ENCODE measurements at places on chromosomes 6 and 20.

DNA sequence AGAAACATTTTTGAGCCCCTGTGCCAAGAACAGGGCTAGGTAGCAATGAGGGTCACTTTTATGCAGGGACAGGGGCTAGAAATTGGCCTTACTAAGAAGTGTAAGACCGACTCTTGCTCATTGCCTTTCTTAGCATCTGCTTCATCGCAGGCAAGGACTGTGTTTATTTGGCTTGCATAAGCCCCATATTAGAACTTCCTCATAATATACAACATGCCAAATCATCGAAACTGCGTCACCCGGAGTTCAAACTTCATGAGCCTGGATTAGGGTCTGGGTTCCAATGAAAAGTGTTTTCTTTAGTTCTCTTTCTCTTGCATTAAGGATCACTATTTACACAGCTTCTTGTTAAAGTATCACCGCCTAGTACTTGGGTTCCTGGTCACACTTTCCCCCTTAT is 977 bp upstream of the SMAP1 start:
- no peak for DNase-seq
- peaks cover 23% of the 10 kb centered on the region for H3K4me1 ChIP-seq
- H3K27me3 ChIP-seq = peaks cover 12% of the 10 kb centered on the region
- H3K36me3 ChIP-seq = no peaks in the 10 kb centered on the region

GRCh38 chr6:49607391-49607982 is 29.2 kb downstream of the RHAG start:
- no peak overlapping the region for H3K4me3 ChIP-seq
- no peaks in the 10 kb centered on the region for H3K27me3 ChIP-seq
- H3K4me1 ChIP-seq = no peaks in the 10 kb centered on the region
- no peaks in the 10 kb centered on the region for H3K36me3 ChIP-seq

DNA sequence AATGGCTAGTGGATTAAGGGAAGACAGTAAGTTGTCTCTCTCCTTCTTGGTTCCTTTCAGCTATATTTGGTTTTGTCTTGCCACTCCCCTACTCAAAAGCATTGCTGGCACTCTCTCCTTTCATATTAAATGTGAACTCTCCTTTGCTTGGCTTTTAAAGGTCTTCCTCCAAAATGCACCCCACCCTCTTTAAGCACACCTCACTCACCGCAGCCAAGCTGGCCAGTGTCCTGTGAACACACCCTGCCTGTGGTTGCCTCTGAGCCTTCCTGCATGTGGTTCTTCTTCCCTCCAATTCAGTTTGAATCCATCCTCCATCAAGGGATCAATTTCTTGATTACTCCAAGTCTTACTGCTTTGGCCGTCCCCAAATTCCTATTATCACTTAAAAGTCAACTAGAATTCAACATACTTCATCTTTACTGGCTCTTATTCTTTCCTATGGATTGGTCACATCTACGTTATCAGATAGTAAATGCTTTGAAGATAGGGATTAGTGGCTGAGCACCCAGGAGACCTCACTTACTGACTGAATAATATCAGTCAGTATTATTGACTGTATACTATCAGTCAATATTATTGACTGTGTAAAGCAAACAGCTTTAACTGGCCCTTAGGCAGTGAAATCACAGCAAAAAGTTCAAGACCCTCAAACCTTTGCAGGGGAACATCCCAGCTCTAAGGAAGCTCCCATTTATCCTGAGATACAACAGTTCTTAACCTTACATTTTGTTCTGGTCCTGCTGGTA is 41.6 kb upstream of the SPDEF start:
- peaks cover 12% of the 10 kb centered on the region for H3K36me3 ChIP-seq
- peaks cover 29% of the 10 kb centered on the region for H3K4me1 ChIP-seq
- no peak overlapping the region for H3K4me3 ChIP-seq
- H3K27ac ChIP-seq = peak overlapping the region; percentile 3

GRCh38 chr6:158389193-158389919 is 77.1 kb downstream of the TULP4 start:
- H3K27ac ChIP-seq = no peak overlapping the region
- DNase-seq = peak; percentile 26
- H3K4me1 ChIP-seq = no peaks in the 10 kb centered on the region
- no peak overlapping the region for H3K4me3 ChIP-seq
- H3K36me3 ChIP-seq = no peaks in the 10 kb centered on the region

DNA sequence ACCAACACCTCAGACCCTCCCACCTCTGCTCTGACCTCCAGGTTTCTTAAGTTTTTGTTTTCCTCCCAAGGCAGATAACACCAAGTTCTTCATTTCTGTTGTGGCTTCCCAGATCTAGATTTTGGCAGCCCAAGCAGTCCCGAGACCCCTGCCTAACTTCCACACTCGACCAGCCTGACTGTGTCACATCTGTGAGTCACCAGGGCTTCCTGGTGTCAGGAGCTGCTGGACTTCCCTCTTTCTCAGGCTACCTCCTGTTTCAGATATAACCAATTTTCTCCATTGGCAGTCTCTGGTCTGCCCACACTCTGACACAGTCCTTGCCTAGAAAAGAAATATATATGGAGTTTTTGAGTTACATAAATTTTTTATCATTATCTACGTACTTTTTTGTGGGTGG is 46.1 kb upstream of the CCN6 start:
- H3K27ac ChIP-seq = no peak overlapping the region
- H3K4me1 ChIP-seq = no peaks in the 10 kb centered on the region
- H3K36me3 ChIP-seq = no peaks in the 10 kb centered on the region

GRCh38 chr6:136866872-136867416 is 44.6 kb downstream of the PEX7 start:
- DNase-seq = no peak
- H3K27ac ChIP-seq = no peak overlapping the region
- peaks cover 12% of the 10 kb centered on the region for H3K4me1 ChIP-seq

DNA sequence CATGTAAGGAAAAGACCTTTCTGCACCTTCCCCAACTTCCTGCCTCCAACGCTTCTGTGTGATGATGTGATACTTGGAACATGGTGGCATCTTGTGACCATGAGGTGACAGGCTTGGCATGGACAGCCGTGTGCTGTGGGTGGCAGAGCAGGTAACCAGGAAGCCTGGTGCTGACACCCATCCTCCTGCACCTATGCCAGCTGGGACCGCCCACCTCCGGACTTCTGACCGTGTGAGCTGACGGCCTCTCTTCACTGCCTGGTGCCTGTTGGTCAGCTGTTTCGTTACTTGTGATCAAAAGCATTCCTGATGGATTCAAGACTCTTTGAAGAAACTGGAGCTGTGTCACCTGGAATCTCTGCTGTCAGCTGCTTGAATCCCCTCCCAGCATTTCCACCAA is 70.3 kb downstream of the TMEM242 start:
- peaks cover 60% of the 10 kb centered on the region for H3K27me3 ChIP-seq
- H3K4me1 ChIP-seq = no peaks in the 10 kb centered on the region
- no peaks in the 10 kb centered on the region for H3K36me3 ChIP-seq
- no peak for DNase-seq

DNA sequence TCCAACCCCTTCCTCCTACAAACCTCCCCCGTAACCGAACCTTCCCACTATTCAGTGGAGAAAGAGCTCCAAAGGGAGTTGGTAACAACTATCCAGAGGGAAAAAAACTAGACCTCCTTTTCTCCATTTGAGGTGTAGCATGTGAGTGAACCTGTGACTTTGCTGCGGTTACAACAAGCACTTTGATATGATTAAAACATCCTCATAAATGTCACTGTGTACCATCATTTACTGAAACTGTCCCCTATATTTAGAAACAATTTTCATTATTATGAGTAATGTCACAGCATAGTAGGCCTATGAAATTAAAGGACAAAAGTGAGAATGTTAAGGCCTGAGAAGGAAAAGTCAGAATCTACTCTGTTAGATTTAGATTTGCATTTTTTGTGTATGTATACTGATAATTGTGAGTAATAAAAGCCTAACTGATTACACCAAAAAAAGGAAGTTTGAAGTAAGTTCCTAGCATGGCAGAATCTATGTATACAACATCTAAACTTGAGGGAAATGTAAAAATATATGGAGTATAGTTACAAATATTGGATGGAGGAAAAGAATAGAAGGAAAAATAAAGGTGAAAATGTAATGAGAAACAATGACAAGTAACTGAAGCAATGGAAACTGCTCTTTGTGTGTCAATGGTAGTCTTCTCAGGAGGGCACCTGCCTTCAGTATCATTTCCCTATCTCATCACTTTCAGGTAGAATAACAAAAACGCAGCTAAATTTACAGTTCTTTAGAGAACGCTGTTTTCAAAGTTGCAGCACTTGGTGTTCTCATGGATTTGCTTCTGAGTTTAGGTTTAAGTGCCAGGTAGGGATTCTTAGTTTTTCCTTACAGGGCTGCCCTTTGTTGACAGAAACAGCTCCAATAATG is 145.9 kb downstream of the IMPG1 start:
- no peaks in the 10 kb centered on the region for H3K27me3 ChIP-seq
- no peak overlapping the region for H3K27ac ChIP-seq
- peaks cover 6% of the 10 kb centered on the region for H3K4me1 ChIP-seq
- no peaks in the 10 kb centered on the region for H3K36me3 ChIP-seq
- DNase-seq = no peak

GRCh38 chr6:144087789-144088426 is 7.5 kb downstream of the SF3B5 start:
- H3K4me3 ChIP-seq = no peak overlapping the region
- H3K36me3 ChIP-seq = peaks cover 14% of the 10 kb centered on the region
- H3K27me3 ChIP-seq = no peaks in the 10 kb centered on the region

DNA sequence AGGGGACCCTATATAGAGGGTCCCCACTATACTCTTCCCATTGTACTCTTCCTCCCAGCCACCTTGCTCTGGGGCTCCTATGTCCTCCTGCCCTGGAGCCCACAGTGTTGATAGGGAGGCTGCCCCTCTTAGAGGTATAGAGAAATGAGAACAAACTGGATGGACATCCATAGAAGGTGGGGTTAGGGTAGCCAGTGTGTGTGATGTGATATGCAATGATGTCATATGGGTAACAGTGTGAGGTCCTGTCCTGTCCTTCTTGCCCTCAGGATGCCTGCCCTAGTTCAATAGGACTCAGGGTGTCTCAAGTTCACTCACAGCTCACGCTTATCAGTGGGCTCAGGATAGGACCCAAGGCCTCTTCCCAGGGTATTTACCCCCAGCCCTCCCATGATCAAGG is 435 bp downstream of the PTCRA start:
- no peak overlapping the region for H3K4me3 ChIP-seq
- H3K27ac ChIP-seq = no peak overlapping the region
- H3K36me3 ChIP-seq = no peaks in the 10 kb centered on the region
- no peaks in the 10 kb centered on the region for H3K27me3 ChIP-seq
- DNase-seq = no peak

- no peak for DNase-seq
- peaks cover 33% of the 10 kb centered on the region for H3K36me3 ChIP-seq
- H3K27ac ChIP-seq = peak overlapping the region; percentile 62
- peak overlapping the region; percentile 20 for H3K4me3 ChIP-seq
Measured at GRCh38 chr20:45340951-45341350, 7.3 kb downstream of the SDC4 start.

DNA sequence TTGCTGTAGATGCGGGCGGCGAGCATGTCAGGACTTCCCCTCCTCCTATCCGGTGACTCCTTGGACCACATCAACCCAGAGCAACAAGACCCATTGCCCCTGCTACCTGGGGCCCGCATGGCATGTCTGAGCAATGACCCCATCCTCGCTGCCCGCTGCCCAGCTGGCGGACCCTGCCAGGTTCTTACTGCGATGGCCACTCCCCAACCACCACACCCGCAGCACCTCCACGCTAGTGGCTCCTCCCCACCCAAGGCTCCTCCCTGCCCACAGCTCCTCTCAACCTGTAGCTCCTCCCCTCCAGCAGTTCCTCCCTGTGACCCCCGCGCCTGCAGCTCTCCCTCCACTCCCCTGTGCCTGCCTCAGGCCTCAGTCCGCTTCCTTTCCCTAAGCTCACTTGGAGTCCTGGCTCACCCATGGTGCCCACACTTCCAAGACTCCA is 17.6 kb upstream of the SERPINB9 start:
- no peak for DNase-seq
- no peaks in the 10 kb centered on the region for H3K4me1 ChIP-seq
- no peaks in the 10 kb centered on the region for H3K36me3 ChIP-seq
- no peak overlapping the region for H3K27ac ChIP-seq
- no peaks in the 10 kb centered on the region for H3K27me3 ChIP-seq

DNA sequence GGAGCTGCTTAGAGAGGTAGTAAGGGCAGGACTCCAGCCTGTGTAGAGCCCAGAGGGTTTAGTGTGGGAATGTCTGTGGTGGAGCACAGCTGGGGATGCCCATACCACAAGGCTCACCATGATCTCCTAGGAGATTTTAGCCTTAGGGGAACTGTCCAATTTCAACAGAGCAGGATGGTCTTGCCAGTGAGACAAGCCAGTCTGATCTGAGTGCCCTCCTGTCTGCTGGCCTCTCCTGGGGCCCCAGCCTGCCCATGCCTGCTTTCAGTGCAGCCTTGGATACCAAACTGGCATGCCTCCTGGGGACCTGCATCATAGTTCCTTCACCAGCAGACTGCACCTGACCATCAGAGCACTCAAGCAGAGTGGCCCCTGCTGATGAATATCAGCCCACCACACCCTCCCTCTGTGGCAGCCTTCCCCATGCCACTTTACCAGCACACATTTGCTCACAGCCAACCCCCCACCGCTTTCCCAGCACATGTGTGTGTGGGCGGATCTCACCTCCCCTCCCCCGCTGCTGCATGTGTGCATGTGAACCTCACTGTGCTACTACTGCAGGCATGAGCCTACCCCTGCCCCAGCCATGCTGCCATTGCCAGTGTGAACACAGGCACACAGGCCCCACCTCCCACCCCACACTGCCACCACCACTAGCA is 7.9 kb upstream of the TREM1 start:
- no peaks in the 10 kb centered on the region for H3K36me3 ChIP-seq
- peaks cover 45% of the 10 kb centered on the region for H3K27me3 ChIP-seq
- peaks cover 8% of the 10 kb centered on the region for H3K4me1 ChIP-seq
- no peak overlapping the region for H3K4me3 ChIP-seq
- no peak overlapping the region for H3K27ac ChIP-seq

DNA sequence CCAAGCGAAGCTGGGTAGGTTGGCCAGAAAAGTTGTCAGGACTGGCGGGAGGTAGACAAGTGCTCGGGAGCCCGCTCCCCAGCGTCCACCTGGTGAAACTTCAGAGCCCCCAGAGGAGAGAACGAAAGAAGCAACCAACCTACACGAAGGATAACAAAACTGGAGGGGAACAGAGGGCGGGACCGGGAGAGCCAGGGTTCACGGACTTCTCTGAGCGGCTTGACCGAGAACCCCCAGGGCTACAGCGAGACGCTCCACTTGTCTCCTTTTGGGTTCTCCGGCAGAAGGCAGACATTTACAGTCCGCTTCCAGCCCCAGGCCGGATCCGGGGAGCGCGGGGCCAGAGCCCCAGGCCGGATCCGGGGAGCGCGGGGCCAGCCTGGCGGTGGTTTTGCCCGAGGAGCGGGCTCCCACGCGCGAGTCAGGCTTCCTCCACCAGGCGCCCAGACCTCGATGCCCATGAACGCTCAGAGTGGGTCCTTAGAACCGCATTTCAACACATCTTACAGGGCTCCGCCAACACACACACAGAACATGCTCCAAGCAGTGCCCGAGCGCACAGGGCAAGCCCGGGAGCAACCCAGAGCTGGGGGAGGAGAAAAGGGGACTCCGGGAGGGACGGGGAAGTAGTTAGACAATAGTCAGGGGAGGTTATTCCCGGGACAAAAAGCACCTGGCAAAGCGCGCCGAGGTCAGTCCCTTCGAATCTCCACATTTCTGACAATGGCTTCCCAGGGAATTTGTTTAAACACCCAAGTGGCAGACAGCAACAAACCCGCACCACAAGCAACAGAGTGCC is 1.1 kb downstream of the PTPRK start:
- DNase-seq = peak; percentile 68
- H3K4me3 ChIP-seq = peak overlapping the region; percentile 97
- H3K27me3 ChIP-seq = no peaks in the 10 kb centered on the region
- H3K36me3 ChIP-seq = no peaks in the 10 kb centered on the region

Measured in MCF 10A (cell line).